A549 treated with Hydrocortisone at 1 μM for 4 hours (cell line): ENCODE measurements at places on chromosomes 13 and 19. TPM values are rescaled to one million over a fixed set of nuclear protein-coding genes. Genes with fewer than 3 reads are reported as not detected.

Gene DZIP1
- total RNA-seq: 9.2 to 12.3 TPM (median 11.7 TPM) in 5 replicates

Gene FGF22
- total RNA-seq: 0.37 to 0.75 TPM (median 0.55 TPM) in 5 replicates

Gene FARSA
- total RNA-seq: 66.6 to 76.5 TPM (median 69.3 TPM) in 5 replicates

Gene OR7C1
- total RNA-seq: not detected in 5 replicates

Gene ZNF723
- not detected in 5 replicates for total RNA-seq

Gene NOTCH3
- 13.6 to 18.2 TPM (median 16.4 TPM) in 5 replicates for total RNA-seq

Gene JSRP1
- total RNA-seq: 0.18 to 0.90 TPM (median 0.75 TPM) in 5 replicates
